ENCODE measurements at places on chromosomes 5 and 9.

DNA sequence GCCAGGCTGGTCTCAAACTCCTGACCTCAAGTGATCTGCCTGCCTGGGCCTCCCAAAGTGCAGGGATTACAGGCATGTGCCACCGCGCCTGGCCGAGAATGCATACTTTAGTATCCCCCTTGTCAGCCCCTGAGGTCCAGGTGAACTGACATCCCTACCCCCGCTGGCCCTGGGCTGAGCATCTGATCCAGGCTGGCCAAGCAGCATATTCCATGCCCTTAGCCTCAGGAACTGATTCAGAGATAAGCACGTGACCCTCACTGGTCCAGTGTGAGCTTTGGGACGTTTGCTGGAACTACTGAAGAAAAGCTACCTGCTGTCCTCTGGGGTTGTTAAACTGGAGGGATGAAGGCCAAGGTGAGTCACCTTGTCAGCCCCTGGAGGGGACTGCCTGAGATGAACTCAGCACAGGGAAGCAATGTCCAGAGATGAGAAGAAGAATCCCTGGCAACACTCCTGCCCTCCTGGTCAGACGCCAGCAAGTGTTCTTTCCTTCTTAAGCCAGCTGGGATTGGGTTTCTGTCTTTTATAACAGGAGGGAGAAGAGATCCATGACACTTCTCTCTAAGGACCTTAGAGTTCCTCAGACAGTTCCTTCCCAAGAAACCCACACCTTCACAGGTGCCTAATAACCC lies 59.1 kb upstream of the FBXW11 start:
- DNase-seq = no peak

GRCh38 chr5:10653043-10653442 lies 89.2 kb downstream of the ANKRD33B start:
- no peak for DNase-seq

- DNase-seq = no peak
Observed at GRCh38 chr9:82799286-82799685, 263.7 kb downstream of the RASEF start.

- DNase-seq = no peak
Observed at GRCh38 chr9:22054076-22054475, 45.0 kb upstream of the CDKN2B start.

DNA sequence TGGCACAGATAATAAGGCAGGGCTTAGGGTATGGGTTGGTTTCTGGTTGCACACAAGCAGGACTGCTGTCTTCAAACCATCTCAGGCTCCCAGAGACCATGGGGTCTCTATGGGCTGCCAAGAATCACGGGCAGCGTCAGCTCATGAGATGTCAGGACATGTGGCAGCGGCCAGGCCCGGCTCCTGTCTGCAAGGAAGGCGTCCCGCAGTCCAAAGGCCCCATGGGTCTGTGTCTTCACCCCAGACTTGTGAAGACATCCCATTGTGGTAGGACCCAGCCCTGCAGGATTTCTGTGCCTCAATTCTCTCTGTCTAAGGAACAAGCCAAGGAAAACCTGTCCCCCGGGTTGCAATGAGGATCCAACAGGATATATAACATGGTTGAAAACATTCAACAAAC lies 32.6 kb downstream of the IPPK start:
- no peak for DNase-seq

DNA sequence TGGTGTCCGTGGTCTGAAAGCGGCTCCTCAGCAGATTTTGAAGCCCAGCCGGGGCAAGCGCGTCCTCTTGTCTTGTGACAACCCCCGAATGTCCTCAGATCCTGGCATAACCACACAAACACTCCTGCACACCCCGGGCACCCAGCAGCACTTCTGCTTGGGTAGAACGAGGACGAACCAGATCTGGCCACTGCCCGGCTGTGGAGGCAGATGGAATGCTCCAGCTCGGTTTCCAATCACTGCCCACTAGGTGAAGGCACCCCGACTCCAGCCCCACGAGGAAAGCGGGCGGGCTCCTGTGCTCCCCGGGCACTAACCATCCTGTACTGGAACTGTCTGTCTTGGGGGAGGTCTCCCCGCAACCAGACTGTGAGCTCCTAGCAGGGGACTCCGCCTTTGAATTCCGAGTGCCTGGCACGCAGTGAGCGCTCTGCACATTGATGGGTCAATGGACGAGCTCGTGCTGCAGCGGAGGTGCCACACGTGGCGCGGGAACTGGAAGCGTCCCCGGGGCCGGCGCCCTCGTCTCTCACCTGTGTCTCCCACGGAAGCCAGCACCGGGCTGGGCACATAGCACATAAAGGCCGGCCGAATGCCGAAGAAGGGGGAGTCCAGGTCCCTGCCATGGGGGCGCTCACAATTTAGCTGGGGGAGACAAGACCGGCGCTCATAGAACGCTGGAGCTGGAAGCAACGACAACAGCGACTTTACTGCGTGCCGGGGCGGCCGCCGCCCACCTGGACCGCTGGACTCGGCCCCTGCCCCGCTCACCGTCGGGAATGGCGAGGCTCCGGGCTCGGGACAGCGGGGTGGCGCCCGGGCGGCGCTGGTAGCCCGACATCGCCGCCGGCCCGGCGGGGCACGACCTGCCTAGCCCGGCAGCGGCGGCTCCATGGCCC lies 608 bp downstream of the ENTR1 start:
- no peak for DNase-seq

DNA sequence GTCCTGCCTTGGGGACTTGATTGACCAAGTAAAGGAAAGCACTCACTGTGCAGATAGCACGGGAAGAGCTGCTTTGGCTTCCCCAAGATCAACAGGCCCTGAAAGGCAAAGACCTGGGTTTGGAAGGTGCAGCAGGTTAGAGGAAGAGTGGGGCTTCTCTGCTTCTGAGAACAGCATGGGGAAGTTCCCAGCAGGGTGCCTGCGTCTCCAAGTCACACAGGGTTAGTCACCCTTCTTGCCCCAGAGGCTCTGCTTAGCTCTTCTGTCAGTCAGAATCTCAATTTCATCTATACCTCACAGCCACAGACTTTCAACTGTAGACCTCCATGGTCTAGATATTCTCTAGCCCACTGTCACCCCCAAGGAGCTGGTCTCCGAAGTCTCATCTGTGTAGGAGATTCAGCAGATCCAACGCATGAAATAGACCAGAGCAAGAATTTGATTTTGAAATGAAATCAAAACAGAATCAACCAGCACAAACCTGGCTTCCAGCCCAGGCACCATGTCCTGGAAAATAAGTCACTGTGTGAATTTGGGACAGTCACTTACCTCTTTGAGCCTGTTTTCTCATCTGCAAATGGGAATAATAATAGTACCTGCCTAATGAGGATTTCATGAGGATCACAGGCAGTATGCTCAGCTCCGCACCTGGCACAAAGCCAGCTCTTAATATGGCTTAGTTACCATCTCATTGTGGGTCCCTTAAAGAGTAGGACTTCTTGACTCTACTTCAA lies 64.0 kb downstream of the SFXN1 start:
- no peak for DNase-seq

DNA sequence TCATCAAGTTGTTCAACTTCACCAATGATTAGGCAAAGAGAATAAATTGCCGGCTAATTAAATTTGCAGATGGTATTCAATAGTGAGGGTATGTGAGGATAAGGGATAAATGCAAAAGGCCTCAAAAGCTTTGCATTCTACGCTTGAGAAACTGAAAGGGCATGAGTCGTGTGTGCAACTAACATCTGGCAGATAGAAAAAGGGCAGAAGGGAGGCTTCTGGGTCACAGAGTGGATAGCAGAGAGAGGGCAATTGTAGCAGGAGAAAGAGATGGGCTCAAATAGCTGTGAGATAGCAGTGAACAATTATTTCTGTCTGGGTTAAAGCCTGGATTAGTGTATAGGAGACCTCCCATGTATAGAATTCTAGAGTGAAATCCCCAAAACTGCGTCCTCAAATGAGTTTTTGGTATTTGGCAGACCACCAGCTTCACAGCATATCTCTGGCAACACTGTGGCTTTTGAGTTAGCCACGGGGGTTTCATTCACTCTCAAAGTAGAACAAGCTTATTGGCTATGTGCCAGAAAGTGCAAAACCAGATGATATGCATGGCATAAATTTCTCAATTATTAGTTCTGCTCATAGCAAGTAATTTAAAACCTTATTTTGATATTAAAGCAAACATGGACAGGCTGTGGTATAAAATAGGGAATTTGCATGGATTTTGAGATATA lies 586.3 kb downstream of the BRINP1 start:
- DNase-seq = no peak

- peak; percentile 63 for DNase-seq
Observed at GRCh38 chr5:74903165-74903787, 37.1 kb upstream of the FAM169A start.

- no peak for DNase-seq
Observed at GRCh38 chr5:135740475-135740874, 94.0 kb upstream of the SLC25A48 start.

DNA sequence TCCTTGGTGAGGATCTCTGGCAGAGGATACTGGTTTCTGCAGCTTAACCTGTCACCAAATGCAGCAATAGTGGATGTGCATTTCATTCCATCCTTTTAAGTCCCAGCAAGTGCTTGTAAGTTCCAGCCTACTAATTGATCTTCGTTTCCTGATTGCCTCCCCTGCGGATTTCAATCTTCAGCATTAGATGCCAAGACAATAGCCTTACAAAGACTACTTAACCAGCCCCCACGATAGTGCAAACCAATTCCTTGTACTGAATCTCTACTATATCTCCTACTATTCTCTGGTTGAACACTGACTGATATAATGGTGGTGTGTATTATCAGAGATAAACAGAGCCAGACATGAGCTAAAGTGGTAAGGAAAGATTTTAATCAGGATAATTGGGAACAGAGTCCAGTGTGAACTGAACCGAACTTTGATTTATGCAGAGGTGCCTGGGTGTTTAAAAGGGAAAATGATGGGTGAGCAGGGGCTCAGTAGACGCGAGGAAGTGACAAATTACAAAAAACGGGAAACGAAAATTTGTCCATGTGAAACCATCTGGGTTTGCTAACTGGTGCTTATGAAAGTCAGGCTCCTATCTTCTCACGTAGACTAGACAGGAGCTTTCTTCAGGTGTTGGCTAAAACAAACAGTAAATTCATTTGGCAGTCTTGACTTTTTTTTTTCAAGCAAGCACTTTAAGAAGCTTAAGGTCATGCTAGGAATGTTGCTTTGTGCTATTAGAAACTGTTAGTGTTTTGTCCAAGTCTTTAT lies 106.9 kb upstream of the ST8SIA4 start:
- no peak for DNase-seq

GRCh38 chr9:100352201-100352726 lies 478 bp downstream of the TEX10 start:
- DNase-seq = peak; percentile 13

GRCh38 chr5:77437194-77437593 lies 54.9 kb downstream of the WDR41 start:
- DNase-seq = no peak

GRCh38 chr5:17118631-17119030 lies 98.8 kb upstream of the BASP1 start:
- no peak for DNase-seq

GRCh38 chr9:132324425-132324824 lies 30.4 kb downstream of the SETX start:
- DNase-seq = no peak

DNA sequence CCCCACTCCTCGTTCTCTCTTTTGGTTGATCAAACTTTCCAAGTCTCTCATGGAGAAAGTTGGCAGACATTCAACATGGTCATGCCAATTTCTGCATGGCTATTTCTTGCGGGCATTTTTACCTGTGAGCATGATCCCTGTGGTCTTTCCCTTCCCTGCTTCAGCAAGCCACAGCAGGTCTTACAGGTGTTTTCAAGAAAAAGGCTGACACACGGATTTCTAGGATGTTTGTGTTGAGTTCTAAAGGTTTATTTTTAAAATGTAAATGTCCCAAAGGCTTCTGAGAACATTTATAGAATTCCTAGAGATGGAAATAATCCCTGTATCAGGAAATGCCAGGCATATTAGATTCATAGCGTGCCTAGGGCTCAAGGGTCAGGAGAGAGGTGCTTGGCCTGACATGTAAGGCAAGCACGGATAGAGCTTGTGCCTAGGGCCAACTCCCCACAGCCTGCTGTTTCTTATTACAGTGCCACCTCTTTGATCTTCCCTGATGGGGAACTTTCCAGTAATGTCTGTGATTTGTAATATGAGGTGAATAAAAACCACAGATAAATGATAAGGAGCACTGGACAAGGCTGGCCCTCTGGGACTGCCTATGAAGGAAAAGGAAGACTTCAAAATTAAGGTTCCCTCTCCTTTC lies 79.8 kb downstream of the MUSK start:
- DNase-seq = peak; percentile 43

GRCh38 chr5:171710451-171711024 lies 75.1 kb upstream of the SMIM23 start:
- DNase-seq = no peak

GRCh38 chr9:133160742-133161546 lies 2.8 kb downstream of the GBGT1 start:
- DNase-seq = no peak

GRCh38 chr5:28729067-28729466 lies 1690.7 kb upstream of the CDH9 start:
- no peak for DNase-seq

DNA sequence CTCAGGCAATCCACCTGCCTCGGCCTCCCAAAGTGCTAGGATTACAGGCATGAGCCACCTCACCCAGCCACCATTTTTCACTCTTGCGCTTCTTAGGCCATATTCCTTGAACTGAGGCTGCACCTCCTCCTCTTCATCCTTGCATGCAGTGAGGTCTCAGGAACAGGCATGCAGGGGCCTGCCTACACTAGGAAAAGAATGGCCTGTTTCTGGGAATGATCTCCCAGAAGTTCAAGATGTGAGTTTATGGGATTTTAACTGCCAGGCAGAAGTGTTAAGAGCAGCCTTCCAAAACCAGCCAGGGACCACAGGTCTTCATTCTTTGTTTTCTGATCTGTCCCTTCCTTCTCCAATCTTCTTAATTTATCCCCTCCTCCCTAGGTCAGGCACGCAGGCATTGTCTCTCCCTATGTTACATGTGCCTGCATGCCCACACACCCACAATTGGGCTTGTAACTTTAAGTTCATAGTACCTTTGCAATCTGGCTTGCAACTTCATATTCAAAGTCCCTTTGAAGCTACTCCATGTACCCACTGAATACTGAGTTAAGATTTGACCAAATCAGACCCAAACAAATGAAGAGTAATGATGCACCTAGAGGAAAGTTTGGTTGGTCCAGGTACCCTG lies 10.5 kb upstream of the HSPA4 start:
- peak; percentile 49 for DNase-seq

DNA sequence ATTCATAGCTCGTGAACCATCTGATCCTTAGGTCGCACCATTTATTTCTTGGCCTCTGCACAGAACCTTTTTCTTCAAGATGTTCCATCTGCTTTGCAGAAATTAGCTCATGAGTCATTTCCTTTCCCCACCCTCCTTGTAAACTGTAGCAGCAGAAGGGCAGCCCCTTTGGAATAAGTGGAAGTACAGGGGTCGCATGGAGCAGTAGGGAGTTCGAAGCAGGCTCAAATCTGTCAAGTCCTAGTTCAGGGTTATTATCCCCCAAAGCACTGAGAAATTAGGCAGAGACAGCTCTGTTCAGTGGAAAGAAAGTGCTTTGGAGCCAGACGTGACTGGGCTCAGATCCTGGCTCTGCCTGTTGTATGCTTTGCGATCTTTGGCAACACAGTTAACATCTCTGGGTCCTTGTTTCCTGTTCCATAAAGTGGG lies 84.2 kb downstream of the SGCD start:
- DNase-seq = no peak
